ENCODE measurements at places on chromosomes 12 and 14.
A peak's percentile ranks its signal among the peaks of the same experiment; 100 is the strongest.

GRCh38 chr12:45880533-45880932, 109.8 kb downstream of the SCAF11 start:
- no peak for DNase-seq

- DNase-seq = no peak
Measured at GRCh38 chr12:14076538-14076937, 95.1 kb upstream of the GRIN2B start.

DNA sequence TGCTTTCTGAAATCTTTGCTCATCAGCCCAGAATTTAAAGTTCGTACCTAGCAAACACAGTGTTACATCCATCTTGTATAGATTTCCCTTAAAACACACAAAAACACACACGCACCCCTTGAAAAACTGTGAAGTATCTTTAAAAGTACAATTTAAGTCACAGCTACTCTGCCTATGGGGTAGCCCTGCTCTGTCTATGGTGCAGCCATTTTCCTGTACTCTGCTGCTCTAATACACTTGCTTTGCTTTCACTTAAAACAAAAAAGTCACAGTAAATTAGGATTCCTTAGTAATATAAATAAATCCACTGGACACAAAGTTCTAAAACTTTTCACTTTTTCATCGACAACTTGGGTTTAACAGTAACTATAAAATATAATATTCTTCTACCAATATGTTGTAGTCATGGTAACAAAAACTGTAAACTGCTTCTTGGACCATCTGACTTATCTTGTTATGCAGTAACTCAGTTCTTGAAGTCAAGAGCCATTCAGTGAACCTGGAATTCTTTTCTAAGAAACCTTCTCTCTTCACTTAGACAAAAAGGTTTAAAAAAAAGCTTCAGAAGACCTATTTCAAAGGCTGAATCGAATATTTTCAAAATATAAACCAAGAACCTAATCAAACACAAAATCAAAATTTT, 63.5 kb downstream of the MED13L start:
- DNase-seq = no peak

- DNase-seq = no peak
Measured at GRCh38 chr14:22493753-22494152, 95.3 kb downstream of the DAD1 start.

GRCh38 chr12:48618541-48618940, 48.7 kb upstream of the LALBA start:
- DNase-seq = peak; percentile 85

- no peak for DNase-seq
Measured at GRCh38 chr14:47959740-47960139, 284.3 kb upstream of the MDGA2 start.

DNA sequence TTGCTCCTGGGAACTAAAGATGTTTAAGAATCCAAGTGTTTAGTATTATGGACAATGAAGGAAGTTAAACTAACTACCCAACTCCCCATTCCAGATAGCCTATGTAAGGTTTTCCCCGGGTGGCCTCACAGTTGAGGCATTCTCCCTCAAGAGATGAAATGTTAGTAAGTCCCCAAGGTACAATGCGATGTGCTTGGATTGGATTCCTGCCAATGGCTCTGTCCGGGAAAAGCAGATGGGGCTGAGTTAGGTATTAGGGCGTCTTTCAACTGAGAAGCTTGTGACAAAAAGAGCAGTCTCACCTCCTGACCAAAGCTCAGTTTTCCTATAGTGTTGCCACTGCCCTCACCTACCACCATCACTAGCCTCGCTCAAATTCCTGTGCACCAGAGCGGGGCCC, 64.8 kb upstream of the E2F7 start:
- no peak for DNase-seq

DNA sequence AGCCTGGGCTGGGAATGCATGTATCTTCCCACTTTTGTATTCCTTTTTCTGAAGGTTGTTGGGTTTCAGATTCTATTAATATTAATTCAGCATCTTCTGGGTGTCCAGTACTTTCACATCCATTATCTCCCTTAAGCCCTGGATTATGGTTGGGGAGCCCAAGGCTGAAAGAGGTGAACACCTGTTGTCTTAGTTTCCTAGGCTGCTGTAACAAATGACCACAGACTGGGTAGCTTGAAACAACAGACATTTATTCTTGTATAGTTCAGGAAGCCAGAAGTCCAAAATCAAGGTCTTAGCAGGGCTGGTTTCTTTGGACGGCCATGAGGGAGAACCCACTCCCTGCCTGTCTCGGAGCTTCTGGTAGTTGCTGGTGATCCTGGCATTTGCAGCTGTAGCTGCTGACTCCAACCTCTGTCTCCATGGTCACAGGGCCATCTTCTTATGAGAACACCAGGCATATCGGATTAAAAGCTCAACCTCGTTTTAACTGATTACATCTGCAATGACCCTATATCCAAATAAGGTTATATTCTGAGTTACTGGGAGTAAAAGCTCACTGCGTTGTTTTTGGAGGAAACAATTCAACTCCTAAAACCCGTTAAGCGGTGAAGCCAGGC, 68.2 kb upstream of the CLMN start:
- DNase-seq = no peak

DNA sequence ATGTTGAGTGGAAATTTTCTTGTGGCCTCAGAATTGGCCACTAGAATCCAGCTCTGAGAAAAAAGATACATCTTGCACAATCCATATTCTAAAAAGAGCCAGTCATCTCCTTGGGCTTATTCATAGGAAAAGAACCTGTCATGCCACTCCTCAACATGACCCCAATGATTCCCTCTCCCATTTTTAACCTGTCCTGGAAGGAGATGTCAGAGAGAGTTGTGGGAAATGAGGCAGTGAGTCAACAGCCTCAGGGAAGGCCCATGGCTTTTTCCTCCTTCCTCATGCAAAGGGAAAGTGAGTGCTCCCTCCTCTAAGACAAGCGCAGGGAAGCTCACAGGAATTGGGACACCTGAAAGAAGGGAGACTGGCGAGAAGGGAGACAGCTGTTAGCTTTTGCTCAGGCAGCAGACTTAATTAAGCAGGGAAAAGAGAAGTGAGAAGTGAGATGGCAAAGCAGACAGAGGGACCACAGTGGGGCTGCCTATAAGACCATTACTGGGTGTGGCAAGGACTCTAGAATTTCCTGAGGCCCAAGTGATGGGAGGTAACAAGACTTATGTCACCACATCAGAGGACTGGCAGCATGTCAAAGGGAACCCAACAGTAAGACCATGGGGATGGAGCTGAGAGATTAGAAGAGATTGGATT, 10.2 kb upstream of the DHRS7 start:
- no peak for DNase-seq

GRCh38 chr14:44700184-44700583, 193.1 kb upstream of the FSCB start:
- DNase-seq = no peak
